ENCODE measurements at places on chromosomes 16 and 17.

- DNase-seq = no peak
Observed at GRCh38 chr17:2814481-2815341, 18.5 kb downstream of the RAP1GAP2 start.

- DNase-seq = no peak
Observed at GRCh38 chr17:69677130-69677529, 262.6 kb downstream of the MAP2K6 start.

GRCh38 chr16:88634141-88634993, 4.0 kb upstream of the IL17C start:
- DNase-seq = peak; percentile 43

DNA sequence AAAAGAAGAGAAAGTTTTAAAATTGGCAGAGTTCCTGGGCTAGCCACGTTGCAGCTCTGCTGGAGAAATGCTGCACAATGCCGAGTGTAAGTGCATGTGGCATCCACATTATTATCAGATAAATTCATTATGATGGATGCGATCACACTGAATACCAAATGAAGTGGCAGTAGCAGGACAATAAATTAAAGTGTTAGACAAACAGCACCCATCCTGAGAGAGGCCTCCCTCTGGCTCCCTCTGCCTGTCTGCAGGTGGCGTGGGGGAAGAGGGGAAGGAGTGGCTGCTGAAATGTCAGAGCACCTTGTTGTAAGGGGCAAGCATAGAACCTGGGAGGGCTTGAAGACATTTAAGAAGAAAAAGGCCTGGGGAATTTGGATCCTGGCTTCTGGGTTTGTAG, 324.1 kb downstream of the HAPSTR1 start:
- DNase-seq = no peak

GRCh38 chr17:41547921-41548843, 20.1 kb upstream of the KRT19 start:
- peak; percentile 98 for DNase-seq

GRCh38 chr17:82650723-82651122, 2.5 kb upstream of the WDR45B start:
- no peak for DNase-seq

- DNase-seq = no peak
Observed at GRCh38 chr16:56488035-56488434, 31.8 kb downstream of the BBS2 start.

Data from AG10803 (cell line).